ENCODE measurements at places on chromosomes 3 and 15.

DNA sequence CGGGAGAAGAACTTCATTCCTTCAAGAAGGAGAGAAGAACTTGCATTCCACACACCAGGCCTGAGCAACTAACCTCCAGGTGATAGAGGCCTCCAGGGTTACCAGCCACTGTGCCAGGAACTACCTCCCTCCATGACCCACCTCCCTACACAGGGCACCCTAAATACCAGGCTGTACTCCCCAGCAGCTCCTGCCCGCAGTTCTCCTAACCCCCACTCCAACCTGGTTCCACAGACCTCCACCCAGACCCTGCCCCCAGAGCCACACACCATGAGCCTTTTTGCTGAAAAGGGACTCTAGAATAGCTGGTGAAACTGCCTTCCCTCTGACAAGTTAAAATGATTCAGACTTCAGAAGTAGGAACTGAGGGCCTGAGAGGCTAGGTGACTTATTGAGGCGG lies 8.2 kb downstream of the IGDCC3 start:
- no peak for DNase-seq

- no peak for DNase-seq
Measured at GRCh38 chr3:127177226-127177625, 15.7 kb upstream of the PRR23E start.

DNA sequence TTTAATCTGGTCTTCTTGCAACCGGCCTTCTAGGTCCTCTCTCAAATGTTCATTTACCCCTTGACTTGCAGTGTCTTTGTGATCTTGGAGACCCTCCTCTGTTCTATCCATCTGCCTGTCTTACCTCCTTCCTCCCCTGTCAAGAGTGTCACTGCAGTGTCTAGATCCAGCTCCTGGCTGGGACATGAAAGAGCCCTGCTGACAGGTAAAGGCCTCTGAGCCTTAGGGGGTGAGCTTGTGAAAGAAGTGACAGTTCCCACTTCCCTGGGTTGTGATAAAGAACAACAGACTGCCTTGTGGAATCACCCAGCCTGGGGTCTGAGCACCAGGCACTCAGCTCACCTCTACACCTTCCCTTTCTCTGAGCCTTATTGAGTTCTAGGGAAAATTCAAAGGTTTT lies 68.0 kb downstream of the CDC25A start:
- DNase-seq: no peak

- no peak for DNase-seq
Measured at GRCh38 chr15:77980098-77980497, 97.4 kb downstream of the TBC1D2B start.

- no peak for DNase-seq
Measured at GRCh38 chr3:142077155-142077858, 72.0 kb downstream of the TFDP2 start.

GRCh38 chr3:46668116-46668515 lies 25.4 kb downstream of the ALS2CL start:
- DNase-seq: no peak

- peak; percentile 47 for DNase-seq
Measured at GRCh38 chr3:134103470-134103869, 73.7 kb upstream of the SLCO2A1 start.

DNA sequence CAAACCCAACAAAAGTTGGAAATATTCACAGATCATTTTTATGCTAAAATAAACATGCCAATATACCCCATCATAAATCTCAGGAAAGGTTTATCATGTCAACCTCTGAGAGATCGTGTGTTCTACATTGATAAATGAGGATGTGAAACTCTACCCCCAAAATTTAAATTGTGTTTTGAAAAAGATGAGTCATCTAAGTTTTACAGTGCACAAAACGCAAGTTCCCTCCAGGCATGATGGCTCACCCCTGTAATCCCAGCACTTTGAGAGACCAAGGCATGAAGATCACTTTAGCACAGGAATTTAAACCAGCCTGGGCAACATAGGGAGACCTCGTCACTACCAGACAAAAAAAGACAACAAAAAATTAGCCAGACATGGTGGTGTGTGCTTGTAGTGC lies 1487.0 kb upstream of the GBE1 start:
- no peak for DNase-seq

DNA sequence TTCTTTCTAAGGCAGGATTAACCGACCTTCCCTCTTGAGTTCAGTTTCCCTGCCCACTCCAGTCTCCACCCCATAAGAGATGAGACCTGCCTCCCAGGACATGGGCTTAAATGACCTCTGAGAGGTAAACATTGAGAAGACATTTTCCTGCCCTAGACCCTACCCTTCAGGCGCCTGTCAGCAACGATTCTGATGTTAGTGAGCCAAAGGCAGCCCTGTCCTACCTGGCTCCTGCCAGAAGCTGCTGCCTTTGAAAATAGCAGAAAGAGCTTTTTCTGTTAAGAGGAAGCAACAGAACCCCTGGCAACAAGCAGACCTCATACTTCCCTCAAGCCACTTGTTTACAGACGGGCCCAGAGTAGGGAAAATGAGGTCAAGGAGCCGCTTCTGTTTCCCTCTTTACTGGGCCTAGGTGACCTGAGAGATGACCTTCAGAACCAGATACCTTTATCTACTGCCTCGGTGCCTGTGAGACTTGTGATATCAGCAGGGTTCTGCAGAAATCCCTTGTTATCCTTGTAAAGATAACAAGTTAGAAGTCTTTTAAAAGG lies 52.0 kb downstream of the CD200R1L start:
- DNase-seq: no peak

GRCh38 chr15:100714749-100715342 lies 112.5 kb downstream of the ASB7 start:
- DNase-seq: no peak

- DNase-seq: no peak
Measured at GRCh38 chr15:66001042-66001441, 131.8 kb downstream of the RAB11A start.

- DNase-seq: no peak
Measured at GRCh38 chr3:171283183-171283847, 176.9 kb downstream of the TNIK start.

- no peak for DNase-seq
Measured at GRCh38 chr15:65451989-65452388, 29.2 kb upstream of the IGDCC4 start.

DNA sequence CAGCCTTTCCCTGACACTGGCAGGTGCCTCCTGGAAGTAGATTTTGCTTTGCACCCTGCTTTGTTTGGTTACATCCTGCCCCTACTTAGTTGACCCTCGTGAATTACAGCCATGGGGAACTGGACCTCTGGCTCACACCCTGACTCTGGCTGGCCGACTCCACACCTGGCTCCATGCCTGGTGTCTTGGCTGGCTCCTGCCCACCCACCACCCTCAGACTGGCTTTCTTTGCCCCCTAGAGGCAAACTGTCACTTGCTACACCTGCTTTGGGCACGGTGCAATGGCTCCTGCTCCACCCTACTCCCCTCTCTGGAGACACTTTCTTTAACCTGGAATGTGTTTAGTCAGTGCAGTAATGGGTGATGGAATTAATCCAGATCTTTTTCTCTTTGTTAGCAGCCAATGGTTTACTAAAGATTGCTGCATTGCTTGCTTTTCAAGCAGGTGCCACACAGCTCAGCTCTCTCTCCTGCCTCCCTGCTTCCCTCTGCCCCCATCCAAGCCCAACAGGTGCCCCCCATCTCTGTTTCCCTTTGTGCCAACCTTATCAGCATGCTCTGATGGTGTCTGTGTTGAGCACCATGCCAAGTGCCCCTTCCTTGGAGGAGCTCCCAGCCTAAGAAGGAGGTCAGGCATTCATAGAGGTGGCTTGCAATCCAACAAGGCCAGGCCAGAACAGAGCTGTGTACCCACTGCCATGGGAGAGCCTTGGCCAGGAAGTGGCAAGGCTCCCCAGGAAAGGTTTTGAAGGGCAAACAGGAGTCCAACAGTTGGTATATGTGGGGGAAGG lies 38.4 kb downstream of the RASGRF1 start:
- no peak for DNase-seq

DNA sequence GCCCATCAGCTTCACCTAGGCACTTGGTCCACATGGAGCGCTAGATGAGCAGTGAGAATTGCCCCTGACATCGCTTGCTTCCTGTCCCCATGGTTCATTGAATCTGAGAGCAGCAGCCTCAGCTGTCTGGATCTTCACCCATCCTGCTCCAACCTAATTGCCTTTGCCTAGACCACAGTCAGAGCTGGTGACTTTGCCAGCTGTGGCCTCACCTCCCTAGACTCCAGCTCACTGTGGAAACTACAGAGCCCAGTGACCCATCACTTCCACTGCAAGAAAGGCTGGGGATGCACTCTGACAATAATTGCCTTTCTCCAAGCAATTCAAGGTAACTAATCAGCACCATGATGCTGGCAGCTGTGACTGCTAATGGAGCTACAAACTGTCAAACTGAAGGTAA lies 30.6 kb upstream of the SLC6A1 start:
- no peak for DNase-seq

All from HCEC 1CT (cell line).